ENCODE measurements at places on chromosomes 2 and 18.

- DNase-seq = no peak
Measured at GRCh38 chr2:216004697-216005283, 8.6 kb downstream of the MREG start.

- DNase-seq = no peak
Measured at GRCh38 chr2:47196046-47196445, 40.9 kb upstream of the STPG4 start.

DNA sequence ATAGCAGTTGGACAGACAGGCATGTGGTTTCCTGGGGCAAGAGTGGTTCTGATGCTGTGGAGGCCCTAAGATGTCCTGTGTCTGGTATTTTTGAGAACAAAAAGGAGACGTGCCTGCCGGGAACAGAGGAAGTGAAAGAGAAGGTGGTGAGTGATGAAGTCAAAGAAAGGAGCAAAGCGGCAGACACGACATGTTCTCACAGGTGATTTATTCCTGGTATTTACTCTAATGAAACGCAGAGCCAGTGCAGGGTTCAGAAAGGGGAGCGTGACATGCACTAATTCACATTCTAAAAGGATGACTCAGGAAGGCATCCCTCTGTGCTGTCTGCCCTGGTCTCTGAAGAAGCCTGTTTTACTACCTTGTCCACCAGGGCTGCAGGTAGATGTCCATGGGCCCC is 211.0 kb downstream of the KCNE4 start:
- no peak for DNase-seq

DNA sequence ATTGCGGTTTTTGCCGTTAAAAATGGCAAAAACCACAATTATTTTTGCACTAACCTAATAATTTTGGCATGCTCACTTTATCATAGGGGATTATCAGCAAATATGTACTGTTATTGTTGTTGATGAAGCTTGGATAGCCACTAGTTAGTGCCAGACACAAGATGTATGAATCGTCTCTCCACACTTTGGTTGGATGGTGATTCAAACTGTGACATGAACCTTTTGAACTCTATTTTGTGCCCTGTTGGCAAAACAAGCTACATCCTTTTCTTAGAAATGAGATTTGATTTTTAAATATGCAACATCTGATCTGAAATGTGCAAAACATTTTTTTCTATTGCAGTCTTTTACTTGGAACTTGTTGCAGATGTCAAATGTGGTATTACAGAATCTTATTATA is 48.8 kb upstream of the DTNB start:
- DNase-seq = no peak

GRCh38 chr2:8805278-8806210 is 31.9 kb downstream of the KIDINS220 start:
- DNase-seq = no peak

GRCh38 chr2:118150294-118150693 is 62.0 kb downstream of the INSIG2 start:
- no peak for DNase-seq

DNA sequence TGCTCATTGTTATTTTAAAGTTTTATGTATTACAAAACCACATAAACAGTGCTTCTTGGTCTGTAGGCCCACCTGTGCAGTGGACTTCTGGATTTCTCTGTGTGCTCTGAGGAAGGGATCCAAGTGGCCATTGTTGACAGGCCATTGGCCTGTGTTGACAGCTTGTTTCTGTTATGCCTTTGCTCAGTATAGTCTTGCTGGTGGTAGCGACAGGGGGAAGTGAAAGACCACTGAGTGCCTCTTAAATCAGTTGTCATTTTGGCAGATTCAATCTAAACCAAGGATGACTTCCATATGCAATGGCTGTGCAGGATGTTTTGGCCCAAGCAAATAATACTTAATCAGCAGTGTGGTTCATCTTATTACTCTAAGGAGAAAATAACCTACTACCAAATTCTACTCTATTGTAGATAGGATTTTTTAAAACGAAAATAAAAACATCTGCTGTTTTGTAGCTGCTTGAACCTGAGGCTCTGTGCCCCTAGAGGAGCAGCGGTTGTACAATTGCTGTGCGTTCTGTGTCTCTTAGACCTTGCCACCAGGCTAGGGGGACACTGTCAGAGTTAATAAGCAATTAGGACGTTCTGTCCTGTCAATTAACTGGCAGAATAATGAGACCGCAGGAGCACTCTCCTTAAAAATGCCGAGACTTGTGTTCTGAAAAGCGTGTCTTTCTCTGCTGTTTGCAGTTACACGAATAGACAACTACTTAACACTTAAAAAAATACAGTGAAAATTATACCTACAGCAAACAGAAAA is 108.2 kb downstream of the RHBDD1 start:
- no peak for DNase-seq

DNA sequence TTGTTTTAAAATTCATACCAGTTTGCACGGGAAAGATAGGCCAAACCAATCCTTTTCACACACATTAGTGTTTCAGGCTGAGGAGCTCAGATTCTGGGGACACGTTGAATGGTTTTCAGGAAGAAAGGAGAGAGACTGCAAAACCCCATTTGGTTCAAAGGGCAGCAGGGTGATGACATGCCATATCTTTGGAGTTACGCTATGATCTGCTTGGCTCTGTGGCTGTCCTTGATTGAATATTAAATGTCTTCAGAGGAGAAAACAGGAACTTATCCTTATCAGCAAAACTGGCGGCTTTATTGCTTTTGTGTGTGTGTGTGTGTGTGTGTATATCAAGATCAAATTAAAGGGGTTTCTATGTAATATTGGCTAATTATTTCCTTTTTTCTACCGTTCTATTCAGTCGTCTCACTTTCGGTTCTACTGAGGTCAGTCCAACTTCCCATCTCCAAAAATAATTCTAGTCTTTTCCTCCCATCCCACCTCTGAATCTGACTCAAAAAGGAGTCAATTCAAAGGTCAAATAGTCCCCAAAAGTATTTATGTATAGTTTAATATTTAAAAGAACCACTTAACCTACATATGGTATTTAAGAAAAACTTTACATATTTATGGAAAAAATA is 292.9 kb upstream of the CCDC68 start:
- DNase-seq = no peak

DNA sequence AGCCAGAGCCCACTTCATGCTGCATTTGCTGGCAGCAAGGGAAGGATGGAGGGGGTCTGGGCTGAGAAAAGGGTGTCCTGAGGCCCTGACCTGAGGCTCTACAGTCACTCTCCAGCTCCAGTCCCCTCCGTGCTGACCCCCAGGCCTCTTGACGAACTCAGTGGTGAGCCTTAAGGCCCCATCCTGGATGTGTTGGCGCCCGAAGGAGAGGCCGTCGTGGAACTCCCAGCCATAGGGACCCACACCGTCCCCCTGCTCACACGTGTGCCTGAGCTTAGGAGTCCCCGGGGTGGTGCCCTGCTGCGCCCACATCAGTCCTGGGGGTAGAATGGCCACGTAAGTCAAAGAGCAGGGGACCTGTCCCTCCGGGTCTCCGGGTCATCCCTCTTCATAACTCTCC is 776 bp downstream of the MOGS start:
- no peak for DNase-seq

All from activated CD4-positive, alpha-beta T cell treated with anti-CD3 and anti-CD28 coated beads, Interleukin-2, amount 50 U/mL, for 24 hours (primary cell).